ENCODE measurements at places on chromosomes 3 and 15. TPM values are rescaled to one million over a fixed set of nuclear protein-coding genes. Genes with fewer than 3 reads are reported as not detected.

Gene IGSF11
- total RNA-seq = 0.39 TPM

Gene PLIN1
- 0.20 TPM for total RNA-seq

Gene GOLGA8J
- not detected for total RNA-seq

Gene SLC51A
- not detected for total RNA-seq

Gene CSPG5
- 0.48 TPM for total RNA-seq

Gene NR1I2
- total RNA-seq = not detected

Gene GOLGA8G
- total RNA-seq = not detected

Gene MST1
- 3.4 TPM for total RNA-seq

Gene SLC7A14
- total RNA-seq = 0.12 TPM

Gene STRIT1
- total RNA-seq = not detected

Gene IFT122
- 17.9 TPM for total RNA-seq

Gene RETNLB
- total RNA-seq = not detected

Gene LINGO1
- total RNA-seq = not detected

Gene SLC12A8
- total RNA-seq = 26.6 TPM

All from RPMI7951 (cell line).